ENCODE measurements at places on chromosomes 1 and 21. TPM values are rescaled to one million over a fixed set of nuclear protein-coding genes. Genes with fewer than 3 reads are reported as not detected.

The FMO5 gene
- 5.8 TPM for total RNA-seq

GRCh38 chr21:34833465-34833864 is 164.7 kb downstream of the CLIC6 start:
- no peak for DNase-seq

The PGBD5 gene
- 0.39 TPM for total RNA-seq

DNA sequence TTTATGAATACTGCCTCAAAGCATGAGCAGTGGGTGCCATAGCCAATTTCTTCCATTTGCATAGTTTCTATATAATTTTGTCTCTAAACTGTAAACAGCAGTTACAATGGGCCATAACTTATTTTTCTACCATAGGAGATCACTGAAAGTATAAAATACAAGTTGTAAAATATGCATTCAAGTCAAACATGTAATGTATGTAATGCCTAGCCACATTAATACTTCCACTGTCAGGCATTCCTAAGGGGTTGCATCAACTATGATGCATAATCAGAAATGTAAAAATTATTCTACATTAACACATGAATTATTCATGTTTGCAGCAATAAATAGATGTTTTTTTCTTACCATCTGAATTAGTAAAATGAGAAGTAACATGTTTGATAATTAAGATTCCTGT is 560.3 kb upstream of the ZP4 start:
- DNase-seq: no peak

GRCh38 chr1:114082304-114082630 is 71.4 kb downstream of the SYT6 start:
- DNase-seq: no peak

GRCh38 chr1:209738270-209738669 is 17.6 kb upstream of the TRAF3IP3 start:
- no peak for DNase-seq

The SPRR2G gene
- not detected for total RNA-seq

The ZNF593OS gene
- not detected for total RNA-seq

GRCh38 chr1:237677979-237678378 is 212.7 kb downstream of the ZP4 start:
- no peak for DNase-seq

The A3GALT2 gene
- 0.36 TPM for total RNA-seq

DNA sequence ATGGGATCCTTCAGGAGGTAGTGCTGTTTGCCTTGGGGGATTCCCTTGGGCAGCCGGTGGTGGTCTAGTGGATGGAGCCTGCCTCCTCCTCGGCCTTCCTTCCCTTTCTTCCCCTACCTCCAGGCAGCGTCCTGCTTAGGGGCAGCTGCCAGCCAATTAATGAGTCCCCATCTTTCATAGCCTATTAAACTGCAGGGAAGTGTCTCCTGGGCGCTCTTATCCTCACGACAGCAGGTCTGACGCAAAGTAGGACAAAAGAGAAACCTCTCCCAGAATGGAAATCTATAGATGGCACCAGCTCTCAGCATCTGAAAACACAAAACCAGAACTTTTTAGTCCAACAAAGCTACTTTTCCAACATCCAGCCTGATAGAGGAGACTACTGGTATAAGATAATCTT is 69.3 kb downstream of the ELAVL4 start:
- DNase-seq: no peak

- DNase-seq: no peak
These were observed 63.0 kb downstream of the NMNAT2 start for GRCh38 chr1:183355181-183355580.

GRCh38 chr1:223831755-223832636 is 13.8 kb downstream of the TP53BP2 start:
- DNase-seq: no peak

The SPRR2A gene
- total RNA-seq: not detected

The SNIP1 gene
- 20.3 TPM for total RNA-seq

GRCh38 chr1:95232646-95233318 is 1.2 kb upstream of the RWDD3 start:
- no peak for DNase-seq

DNA sequence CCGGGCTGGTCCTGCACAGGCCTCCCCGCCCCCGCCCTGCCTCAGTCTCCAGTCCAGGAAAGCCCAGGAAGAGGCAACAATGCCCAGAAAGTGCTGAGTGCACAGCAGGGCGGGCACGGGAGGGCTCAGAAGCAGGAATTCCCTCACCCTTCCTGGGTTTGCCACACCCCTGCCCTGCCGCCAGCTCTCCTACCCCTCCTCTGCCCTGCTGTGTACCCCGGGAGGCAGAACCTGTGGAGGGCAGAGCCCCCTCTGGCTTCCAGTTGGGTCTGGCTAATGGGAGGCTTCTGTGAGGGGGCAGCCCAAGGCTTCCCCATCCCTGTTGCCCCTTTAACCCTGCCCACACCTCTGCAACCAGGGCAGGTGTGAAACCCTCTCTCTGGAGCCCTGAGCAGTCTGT is 47.5 kb upstream of the CSF3R start:
- DNase-seq: no peak

GRCh38 chr1:200528858-200529606 is 91.5 kb downstream of the KIF14 start:
- DNase-seq: no peak

- no peak for DNase-seq
These were observed 55.6 kb upstream of the GCLM start for GRCh38 chr1:93964777-93965200.

The NECTIN4 gene
- 0.26 TPM for total RNA-seq

DNA sequence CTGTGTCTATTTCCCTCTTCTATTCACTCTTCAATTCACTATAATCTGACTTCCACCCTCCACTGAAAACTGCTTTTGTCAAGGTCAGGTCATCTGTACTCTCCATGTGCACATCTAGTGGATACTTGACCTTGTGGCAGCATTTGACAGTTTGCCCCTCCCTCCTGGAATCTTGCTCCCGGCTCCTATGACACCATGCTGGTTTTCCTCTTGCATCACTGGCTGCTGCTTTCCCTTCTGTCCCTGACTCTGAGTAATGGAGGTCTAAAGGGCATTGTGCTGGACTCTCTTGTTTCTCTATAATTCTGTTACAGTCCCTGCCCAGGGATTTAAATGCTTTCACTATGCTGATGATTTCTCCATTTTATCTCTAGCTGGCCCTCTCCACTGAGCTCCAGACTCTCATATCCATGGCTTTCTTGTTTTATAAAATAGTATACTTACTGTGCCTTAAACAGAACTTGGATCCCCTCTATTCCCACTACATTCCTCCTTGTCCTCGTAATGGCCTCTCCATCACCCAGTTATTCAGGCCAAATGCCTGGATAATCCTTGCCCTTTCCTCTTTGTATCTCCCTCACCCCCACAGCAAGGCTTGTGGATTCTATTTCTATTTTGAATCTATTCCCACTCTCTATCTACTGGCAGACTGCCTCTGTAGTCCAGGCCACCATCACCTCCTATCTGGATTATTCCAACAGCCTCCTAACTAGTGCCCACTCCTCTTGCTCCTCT is 36.8 kb upstream of the PODN start:
- DNase-seq: no peak

DNA sequence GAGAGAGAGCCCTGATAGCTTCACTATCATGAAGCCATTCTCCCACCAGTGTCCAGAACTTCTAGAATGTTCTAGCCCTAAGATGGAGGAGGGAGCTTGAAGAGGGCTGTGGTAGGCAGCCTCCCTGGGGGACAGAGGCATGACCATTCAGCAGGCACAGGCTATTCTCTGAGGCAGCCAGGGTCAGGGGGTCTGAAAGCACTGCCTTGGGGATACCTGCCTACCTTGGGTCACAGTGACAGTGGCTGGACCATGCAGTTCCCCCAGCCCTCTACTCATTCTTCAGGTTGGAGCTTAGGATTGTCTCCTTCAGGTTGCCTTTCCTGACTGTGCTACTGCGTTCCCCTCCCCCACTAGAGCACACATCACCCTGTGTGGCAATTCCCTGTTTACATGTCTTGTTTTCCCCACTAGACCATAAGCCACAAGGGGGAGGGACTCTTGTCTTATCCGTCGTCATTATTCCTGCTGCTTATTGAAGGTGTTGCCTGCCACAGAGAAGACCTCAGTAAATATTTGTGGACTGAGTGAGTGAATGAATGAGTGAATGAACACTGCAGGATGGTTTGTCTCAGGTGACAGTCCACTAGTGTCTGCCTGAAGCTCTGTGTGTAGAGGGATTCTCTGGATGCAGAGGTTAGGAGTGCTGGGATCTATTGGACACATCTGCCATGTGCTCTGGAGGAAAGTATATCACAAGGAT is 5.2 kb downstream of the ZDHHC18 start:
- DNase-seq: no peak

GRCh38 chr1:202162418-202163280 is 2.2 kb upstream of the PTPN7 start:
- DNase-seq: no peak

GRCh38 chr1:211643324-211644212 is 31.9 kb downstream of the NEK2 start:
- peak; percentile 87 for DNase-seq

The DHCR24 gene
- total RNA-seq: 26.6 TPM

DNA sequence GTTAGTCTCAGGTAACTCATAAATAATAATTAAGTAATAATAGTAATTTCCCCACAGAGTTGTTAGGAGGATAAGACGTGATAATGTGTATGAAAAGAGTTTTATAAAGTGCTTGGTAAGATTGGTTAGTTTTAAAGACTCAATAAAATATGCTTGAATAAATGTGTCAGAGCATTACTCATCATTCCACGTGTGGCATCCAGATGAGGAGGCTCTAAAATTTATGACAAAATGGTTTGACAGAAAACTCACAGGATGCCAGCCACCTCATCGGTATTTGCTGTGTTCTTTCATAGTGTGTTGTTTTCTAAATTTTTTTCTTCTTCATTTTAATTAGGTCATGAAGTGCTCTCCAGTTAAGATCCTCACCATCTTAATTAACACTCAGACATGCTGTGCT is 19.1 kb upstream of the SPAG17 start:
- no peak for DNase-seq

- DNase-seq: no peak
These were observed 69.0 kb downstream of the UBIAD1 start for GRCh38 chr1:11341901-11342552.

DNA sequence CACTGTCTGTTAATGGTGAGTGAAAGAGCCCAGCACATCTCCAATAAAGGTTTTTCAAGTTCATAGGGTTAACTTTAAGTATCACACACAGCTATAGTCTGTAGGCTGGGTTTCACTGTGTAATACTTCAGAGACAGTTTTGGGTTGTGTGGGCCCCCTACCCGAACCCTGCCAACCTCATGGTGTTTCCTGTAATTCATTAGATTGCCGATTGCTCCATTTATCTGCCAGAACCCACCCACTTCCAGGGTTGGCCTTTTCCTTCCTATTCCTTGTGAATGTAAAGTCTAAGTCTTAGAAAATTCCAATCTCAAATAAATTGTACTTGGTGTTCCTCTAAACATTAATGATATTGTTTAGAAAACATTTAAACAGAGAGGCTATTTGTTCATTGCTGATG is 43.6 kb downstream of the CTTNBP2NL start:
- no peak for DNase-seq

DNA sequence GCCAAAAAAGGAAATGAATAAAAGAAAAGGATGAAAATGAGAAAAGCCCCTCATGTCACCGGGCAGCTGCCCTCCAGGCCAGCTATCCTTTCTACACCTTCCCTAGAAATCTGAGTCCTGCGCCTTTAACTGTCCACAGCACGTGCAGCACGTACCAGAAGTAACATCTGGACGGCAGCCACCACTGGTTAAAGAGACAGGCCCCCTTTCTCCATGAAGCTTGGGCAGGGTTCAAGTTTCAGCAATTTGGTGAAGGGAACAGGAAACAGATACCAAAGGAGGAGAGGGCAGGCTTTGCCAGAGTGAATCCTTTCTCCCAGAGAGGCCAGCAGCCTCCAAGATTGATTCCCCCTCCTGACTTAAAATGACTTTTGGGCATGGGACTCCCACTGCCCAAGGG is 3.6 kb upstream of the KIAA2013 start:
- DNase-seq: no peak

- DNase-seq: no peak
These were observed 137.8 kb downstream of the RWDD3 start for GRCh38 chr1:95371666-95372282.

- no peak for DNase-seq
These were observed 403 bp upstream of the C1orf122 start for GRCh38 chr1:37807220-37807554.

The FGR gene
- 21.7 TPM for total RNA-seq

DNA sequence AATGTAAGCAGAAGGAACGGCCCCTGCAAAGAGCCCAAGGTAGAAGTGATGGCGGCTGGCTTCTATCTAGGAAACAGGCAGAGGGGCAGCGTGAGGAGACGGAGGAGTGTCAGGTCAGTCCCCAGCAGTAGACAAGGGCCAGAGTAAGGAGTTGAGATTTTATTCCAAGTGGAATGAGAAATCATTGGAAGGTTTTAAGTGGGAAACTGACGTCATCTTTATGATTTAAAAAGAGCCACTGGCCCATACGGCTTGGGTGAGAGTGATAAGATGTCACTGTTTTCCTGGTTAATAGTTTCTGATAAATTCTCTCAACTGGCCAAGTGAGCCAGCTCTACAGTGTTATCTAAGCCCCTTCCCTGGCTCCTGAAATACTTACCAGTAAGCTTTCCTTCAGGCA is 103.2 kb upstream of the CAMK1G start:
- no peak for DNase-seq

The TNFAIP8L2 gene
- total RNA-seq: 4.1 TPM

The MAP7D1 gene
- 133 TPM for total RNA-seq

The RAP1GAP gene
- 0.58 TPM for total RNA-seq

The C1orf116 gene
- total RNA-seq: 0.36 TPM

The C1QB gene
- 310 TPM for total RNA-seq

The LHX8 gene
- total RNA-seq: not detected

DNA sequence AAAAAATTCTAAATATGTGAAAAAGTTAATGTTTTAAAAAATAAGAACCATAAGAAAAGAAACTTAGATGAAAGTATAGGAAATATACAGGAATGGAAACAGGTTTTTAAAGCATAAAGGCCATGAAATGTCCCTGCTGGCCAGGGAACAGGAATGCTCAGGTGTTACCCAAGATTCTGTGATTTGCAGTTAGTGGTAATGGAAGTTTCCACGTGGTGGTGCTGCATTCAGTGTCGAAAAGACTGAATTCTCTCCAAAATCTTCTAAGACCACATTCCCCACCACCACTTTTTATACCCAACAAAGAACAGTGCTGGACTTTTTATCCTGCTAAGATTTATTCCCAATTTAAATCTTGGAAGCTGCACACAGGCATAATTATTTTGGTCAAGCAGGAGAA is 126.2 kb downstream of the PRRX1 start:
- DNase-seq: no peak

DNA sequence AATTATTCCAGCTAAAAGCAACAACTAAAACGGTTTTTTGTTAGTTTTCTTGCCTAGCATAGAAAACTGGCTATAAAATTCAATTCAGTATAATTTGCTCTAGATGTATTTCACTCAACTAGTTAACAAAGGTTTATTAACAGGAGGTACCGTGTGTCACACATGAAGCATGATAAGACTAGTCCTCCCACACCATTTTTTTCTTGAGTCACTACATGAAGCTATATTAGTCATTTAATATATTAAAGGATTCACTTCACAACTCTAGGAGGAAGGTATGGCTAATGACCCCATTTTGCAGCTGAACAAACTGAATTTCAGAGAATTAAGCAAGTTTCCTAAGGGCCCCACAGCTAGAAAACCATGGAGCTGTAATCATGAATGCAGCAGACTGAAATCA is 307.8 kb upstream of the USP25 start:
- DNase-seq: no peak

The FLG2 gene
- not detected for total RNA-seq
